ENCODE measurements at places on chromosomes 1 and 21.

DNA sequence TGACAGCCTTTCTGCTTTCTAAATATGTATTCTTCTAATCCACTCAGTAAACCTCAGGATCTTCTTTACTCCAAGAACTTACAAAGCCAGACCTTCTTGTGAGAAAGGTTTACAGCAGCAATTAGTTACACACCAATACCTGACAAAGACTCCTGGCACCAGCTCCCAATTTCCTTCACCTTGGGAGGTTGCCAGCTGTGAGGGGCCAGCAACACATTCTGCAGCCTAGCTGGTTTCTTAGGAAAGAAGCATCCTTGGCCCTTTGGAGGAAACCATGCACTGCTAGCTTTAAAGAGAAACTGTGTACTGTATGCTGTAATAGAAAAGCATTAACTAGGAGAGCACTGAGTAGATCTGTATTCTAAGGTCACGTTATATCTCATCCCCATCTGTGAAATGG, 10.8 kb downstream of the FYB2 start:
- DNase-seq, result no peak

DNA sequence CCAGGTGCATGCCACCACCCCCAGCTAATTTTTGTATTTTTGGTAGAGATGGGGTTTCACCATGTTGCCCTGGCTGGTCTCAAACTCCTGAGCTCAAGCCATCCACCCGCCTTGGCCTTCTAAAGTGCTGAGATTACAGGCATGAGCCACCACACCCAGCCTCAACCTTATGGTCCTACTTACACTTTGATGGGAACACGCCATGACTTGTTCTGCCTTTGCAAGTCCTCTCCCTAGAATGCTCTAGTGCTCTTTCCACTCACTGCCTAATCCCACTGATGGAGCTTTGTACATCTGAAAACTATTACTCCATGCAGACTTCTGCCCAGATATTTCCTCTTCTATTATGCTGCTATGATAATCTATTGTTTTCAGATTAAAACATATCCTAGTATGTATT, 174.3 kb downstream of the DAB1 start:
- no peak for DNase-seq

DNA sequence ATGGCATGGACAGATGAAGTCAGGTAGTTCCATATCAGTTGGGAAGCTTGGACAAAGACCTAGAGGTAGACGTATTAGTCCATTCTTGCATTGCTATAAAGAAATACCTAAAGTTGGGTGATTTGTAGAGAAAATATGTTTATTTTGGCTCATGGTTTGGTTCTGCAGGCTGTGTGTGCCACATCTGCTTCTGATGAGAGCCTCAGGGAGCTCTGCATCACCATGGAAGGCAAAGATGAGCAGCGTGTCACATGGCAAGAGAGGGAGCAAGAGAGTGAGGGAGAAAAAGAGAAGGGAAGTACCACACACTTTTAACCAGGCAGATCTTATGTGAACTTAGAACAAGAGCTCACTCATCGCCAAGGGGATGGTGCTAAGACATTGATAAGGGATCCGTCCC, 9.0 kb downstream of the TSACC start:
- no peak for DNase-seq

GRCh38 chr1:174748586-174748985, 251.2 kb upstream of the CACYBP start:
- no peak for DNase-seq

GRCh38 chr1:238143038-238143437, 252.3 kb upstream of the ZP4 start:
- no peak for DNase-seq

DNA sequence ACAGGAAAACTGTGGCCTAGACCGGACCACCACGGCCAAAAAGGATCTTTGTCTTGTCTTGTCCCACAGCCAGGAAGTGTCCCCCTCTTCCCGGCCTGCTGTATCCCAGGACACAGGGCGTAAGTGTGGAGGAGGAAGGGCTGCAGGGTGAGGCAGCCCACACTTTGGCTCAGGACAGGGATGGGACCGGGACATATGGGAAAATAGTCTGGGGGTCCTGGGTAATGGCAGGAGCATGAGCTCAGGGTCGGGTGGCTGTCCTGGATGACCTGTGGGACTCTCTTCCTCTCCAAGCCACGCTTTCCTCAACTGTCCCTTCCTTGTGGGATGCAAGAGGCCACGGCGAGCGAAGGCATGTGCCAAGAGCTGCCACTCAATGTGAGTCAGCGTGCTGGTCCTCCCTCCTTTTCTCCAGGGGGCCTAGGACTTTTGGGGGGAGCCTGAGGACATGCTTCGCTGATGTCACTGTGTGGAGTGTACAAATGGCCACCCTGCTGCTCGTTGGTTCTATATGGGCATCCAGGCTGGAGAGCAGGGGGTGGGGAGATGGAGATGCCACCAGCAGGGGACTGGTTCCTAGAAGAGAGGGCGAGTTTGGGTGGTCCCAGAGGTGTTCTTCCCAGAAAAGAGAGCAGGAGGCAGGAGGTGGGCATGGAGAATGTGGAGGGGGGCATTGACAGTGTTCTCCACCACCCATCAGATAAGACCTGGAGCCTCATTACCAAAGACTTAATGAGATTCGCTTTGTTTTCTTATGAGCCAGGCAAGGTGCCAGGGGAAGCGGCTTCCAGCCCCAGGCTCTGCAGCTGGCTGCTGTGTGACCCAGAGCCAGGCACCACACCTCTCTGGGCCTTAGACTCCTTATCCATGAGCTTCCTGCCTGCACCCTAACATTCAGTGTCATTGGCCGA, 11.5 kb upstream of the PADI1 start:
- DNase-seq, result no peak

DNA sequence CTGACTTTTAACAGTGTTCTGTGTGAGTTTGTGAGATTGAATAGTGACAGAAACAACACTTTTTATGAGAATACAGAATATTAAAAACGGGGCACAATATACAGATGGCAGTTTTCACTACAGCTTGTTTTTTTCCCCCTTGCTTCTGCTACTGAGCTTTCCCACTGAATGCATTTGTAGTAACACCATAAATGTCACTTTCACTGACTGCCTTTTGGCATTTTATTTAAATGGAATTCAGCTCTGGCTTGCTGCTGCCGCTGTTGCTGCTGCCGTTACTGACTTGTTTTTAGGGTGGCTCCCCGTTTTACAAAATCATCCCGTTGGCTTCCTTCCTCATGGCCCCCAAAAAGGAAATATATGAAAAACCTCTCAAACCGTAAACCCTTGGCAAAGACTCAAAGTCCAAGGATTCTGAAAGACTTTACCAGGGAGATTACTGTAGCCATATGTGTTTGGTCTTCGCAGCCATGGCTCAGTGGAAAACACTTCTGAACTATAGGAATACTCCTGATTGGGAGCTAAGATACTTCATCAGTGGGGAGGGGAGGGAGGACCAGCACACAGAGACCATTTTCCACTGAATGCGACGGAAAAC, 151.0 kb downstream of the NUF2 start:
- no peak for DNase-seq

DNA sequence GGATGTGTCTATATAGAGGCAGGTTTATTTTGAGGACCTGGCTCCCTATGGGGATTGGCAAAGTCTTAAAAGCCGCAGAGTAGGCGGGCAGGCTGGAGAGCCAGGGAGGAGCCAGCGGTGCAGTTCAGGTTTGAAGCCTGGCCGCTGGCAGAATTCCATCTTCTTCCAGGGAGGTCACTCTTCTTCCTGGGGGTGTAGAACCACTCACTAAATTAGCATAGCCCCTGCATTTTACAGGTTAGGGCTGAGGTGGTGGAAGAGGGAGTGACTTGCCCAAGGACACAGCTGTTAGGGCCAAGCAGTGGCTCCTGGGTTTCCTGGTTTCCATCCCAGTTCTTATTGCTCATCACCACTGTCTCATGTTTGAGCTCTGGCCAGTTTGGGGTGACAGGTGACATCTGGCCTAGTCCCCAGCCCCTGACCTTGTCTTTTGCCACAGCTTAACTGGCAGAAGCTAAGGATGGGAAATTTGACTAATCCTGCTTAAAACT, 1.4 kb downstream of the PINK1 start:
- DNase-seq, result no peak

DNA sequence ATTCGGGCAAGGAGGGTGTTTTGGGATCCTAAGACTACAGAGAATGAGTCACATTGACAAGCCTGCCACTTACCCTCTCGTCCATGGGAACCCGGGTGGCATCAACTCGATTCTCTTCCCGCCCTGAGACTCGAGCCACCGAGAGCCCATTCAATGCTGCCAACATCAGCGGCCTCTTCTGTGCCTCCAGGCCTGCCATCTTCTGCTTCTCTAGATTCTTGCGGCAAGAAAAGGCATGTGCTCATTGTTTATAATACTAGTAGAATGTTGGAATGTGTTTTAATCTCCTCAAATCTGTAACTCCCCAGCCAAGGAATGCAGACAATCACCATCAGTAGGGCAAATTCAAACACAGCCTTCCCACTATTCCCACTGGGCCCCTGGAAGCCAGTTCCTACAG, 96.9 kb downstream of the SMYD2 start:
- DNase-seq, result no peak

DNA sequence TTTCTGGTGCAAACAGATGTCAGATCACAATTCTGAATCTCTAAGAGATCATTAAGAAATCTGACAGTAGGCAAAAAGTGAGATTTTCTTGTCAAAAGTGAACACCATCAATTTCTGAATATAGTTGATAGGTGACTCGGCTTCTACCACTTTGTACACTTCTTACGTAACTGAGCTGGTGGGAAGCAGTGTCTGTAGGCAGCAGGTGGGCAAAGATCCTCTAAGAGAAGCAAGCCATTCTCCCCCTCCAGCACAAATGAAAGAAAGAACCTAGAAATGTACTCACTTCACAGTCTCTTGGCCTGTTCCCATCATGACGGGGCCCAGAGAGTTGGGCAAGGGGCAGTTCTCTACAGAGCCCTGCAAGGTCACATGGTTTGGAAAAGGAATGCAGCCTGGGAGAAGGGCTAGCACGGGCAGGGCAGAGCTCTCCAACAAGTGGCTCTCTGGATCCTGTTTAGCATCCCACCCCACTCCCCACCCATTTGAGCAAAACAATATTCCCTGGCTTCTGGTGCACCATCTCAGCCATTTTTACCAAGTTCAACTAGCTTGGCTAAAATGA, 412.6 kb downstream of the LTN1 start:
- no peak for DNase-seq

- no peak for DNase-seq
Observed at GRCh38 chr1:162003061-162003829, 20.4 kb downstream of the OLFML2B start.

DNA sequence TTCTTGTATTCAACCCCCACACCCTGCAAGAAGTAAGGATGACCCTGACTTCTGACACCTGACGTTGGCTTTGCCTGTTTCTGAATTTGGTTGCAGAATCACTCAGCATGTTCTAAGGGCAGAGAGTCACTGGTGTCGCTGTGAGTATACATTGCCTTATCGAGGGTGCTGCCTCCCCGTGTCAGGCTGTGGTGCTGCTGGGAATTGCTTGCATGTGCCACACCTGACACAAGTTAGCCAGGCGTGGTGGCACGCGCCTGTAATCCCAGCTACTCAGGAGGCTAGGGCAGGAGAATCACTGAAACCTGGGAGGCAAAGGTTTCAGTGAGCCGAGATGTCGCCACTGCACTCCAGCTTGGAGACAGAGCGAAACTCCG, 45.9 kb downstream of the WDR4 start:
- DNase-seq, result peak; percentile 58

GRCh38 chr1:228935855-228936727, 200.8 kb downstream of the RHOU start:
- DNase-seq, result no peak

- DNase-seq, result no peak
Observed at GRCh38 chr21:42559326-42559725, 45.7 kb downstream of the SLC37A1 start.

- DNase-seq, result no peak
Observed at GRCh38 chr1:36148821-36149236, 457 bp downstream of the TRAPPC3 start.

- no peak for DNase-seq
Observed at GRCh38 chr1:44243782-44244495, 30.7 kb downstream of the DMAP1 start.

GRCh38 chr1:117696561-117696960, 90.7 kb downstream of the TENT5C start:
- no peak for DNase-seq

- DNase-seq, result peak; percentile 13
Observed at GRCh38 chr1:99820546-99820945, 29.6 kb upstream of the AGL start.

DNA sequence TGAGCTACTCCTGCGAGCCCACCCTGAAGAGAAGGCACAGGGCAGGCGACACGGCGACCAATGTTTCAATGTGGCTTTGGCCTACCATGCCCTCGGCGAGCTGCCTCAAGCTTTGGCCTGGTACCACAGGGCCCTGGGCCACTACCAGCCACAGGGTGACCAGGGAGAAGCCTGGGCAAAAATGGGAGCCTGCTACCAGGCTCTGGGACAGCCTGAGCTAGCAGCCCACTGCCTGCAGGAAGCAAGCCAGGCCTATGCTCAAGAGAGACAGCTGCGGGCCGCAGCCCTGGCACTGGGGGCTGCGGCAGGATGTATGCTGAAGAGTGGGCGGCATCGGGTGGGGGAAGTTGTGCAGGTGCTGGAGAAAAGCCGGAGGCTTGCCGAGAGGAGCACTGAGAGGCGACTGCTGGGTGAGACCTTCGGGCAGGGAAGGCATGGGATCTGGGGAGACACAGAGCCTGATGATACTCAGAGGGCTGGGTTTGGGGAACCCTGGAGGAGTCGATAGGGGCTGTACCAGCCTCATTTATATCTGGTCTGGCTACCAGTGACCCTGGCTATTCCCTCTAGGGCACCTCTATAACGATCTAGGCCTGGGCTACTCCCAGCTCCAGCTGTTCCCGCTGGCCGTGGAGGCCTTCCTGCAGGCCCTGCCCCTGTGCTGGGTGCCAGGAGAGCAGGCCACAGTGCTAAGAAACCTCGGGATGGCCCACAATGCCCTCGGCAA, 2.3 kb downstream of the TTC24 start:
- DNase-seq, result no peak

- no peak for DNase-seq
Observed at GRCh38 chr1:31814631-31815306, 1.1 kb downstream of the SPOCD1 start.

GRCh38 chr1:10529765-10530164, 55.0 kb downstream of the PEX14 start:
- DNase-seq, result no peak

DNA sequence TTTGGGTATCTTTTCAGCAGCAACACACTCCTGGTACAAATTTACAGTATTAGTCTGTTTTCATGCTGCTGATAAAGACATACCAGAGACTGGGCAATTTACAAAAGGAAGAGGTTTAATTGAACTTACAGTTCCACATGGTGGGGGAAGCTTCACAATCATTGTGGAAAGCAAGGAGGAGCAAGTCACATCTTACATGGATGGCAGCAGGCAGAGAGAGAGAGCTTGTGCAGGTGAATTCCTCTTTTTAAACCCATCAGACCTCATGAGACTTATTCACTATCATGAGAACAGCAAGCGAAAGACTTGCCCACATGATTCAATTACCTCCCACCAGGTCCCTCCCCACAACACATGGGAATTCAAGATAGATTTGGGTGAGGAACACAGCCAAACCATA, 124.5 kb downstream of the TPR start:
- no peak for DNase-seq

DNA sequence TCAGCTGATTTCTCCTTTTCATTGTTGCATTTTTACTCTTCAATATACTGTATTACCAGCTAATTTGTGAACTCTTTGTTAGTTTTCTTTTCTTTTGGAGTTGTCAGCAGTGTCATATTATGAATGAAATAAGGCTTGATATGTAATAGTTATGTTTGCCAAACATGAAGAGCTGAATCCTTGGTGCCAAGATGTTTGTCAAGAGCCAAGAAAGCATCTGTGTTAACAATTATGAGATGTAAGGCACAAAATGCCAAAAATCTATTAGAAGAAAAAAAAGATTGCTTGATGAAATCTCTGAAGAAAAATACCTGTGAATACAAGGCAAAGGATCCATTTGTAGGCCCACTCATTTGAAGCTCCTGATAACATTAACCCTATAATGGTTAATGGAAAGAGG, 48.4 kb upstream of the RNPC3 start:
- DNase-seq, result no peak
